ENCODE measurements at places on chromosomes 3 and 15. TPM values are rescaled to one million over a fixed set of nuclear protein-coding genes. Genes with fewer than 3 reads are reported as not detected.

Gene FOXL2NB
- 0.17 TPM for total RNA-seq

Gene DNAJC19
- 28.1 TPM for total RNA-seq

Gene C3orf70
- total RNA-seq = 15.1 TPM

Gene RTF1
- 50.2 TPM for total RNA-seq

Gene AADACL2
- not detected for total RNA-seq

Gene TGM5
- total RNA-seq = not detected

Gene CYP1A2
- not detected for total RNA-seq

Gene GHRL
- total RNA-seq = 0.55 TPM

Gene DLL4
- total RNA-seq = 9.4 TPM

Gene ISLR2
- 1.7 TPM for total RNA-seq

Gene CACNA1D
- 38.1 TPM for total RNA-seq

Gene NMNAT3
- 10.7 TPM for total RNA-seq

Gene IGSF11
- 0.63 TPM for total RNA-seq

Gene TNIK
- total RNA-seq = 33.0 TPM

Gene COPG1
- 274 TPM for total RNA-seq

Data from mucosa of descending colon (tissue), 3 donors.